ENCODE measurements at places on chromosomes 1 and 21.

DNA sequence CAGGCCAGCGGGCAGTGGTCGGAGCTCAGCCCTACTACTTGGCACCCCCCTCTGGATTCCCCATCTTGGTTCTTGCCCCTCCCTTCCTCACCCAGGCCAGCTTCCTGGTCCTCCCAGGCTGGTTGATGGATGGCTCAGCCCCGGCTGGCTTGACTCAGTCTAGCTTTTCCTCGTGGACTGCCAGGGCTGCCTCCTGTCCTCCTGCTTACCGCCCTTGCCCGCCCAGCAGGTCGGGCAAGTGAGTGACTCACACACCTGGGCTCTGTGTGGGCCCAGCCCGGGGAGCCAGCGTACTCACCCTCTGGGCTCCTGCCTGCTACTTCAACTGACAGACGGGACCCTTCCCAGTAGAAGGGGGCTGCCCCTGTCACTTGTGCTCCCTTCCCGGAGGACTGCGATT is 19.5 kb upstream of the ARHGEF10L start:
- no peak for DNase-seq

GRCh38 chr1:182291584-182292192 is 99.9 kb downstream of the GLUL start:
- no peak for DNase-seq

- DNase-seq: no peak
Measured at GRCh38 chr1:45490121-45490625, 790 bp downstream of the TESK2 start.

DNA sequence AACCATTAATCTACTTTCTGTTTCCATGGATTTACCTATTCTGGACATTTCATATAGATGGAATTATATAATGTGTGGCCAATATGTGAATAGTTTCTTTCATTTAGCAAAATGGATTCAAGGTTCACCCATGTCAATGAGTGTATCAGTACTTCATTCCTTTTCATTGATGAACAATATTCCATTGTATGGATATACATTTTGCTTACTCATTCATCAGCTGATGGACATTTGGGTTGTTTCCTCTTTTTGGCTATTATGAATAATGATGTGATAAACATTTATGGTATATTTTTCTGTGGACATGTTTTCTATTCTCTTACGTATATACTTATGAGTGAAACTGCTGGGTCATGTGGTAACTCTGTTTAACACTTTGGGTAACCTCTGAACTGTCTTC is 97.8 kb downstream of the SCMH1 start:
- DNase-seq: no peak

GRCh38 chr1:151920149-151920548 is 10.8 kb upstream of the THEM4 start:
- DNase-seq: no peak

DNA sequence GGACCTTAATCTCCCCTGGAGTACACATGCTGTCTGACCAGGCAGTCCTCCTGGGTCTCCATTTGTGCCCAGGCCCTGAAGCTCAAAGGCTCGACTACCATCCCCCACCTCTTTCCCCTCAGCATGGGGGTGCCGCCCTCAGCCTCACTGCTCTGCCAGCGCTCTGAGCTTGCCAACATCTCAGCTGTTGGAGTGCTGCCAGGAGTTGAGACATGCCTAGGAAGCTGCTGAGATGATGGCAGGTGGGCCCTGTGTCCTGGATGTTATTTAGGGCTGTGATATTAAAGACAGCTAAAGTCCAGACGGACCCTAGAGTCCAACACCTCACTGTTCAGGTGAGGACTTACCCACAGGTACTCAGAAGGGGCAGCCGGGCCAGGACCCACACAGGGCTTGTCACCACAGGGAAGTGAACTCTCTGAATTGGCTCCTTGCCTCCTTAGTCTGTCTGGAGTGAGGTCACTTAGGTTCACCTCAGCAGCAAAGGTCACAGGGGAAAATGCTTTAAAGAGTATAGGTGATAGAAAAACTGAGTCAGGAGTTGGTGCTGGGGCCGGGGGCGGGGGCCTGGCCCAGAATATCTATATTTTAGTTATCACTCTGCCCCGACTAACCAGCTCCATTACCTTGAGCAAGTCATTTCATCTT is 19.7 kb upstream of the KCNC4 start:
- no peak for DNase-seq

DNA sequence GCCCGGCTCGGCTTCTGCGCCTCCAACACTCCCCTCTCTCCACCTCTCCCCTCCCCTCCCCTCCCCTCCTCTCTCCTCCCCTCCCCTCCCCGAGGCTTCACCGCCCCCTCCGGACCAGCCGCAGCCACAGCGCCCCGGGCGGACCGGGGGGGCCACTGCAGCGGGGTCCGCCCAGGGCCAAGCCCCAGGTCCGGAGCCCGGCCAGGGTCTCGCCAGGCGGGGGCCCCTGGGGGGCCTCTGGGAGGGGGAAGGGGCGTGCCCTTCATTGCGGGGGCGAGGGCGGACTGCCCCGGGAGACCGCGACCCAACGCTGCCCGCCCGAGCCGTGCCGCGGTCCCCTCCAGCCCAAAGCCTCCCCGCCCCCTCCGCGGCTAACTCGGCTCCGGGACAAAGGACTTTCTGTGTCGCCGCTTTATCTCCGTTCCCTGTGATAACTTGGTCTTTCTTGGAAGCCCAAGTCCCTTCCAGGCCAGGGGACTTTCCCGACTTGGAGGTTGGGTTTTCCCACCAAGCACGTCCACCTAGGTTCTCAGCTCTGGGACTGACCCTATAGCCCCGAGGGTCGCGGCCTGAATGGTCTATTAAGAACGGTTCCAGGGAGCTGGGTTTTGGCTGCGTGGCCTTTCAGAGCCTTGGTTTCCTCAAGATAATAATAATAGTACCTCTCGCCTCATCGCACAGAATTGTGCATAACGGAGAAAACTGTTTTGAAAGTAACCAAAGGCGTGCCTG is at the start of gene UBQLN4:
TSS of gene UBQLN4 (minus strand) at position 31 of the 732 bp plus-strand sequence. CDS start 97 bp downstream, outside the sequence.
- DNase-seq: peak; percentile 79

GRCh38 chr1:50416150-50416527 is 7.1 kb downstream of the DMRTA2 start:
- DNase-seq: no peak

DNA sequence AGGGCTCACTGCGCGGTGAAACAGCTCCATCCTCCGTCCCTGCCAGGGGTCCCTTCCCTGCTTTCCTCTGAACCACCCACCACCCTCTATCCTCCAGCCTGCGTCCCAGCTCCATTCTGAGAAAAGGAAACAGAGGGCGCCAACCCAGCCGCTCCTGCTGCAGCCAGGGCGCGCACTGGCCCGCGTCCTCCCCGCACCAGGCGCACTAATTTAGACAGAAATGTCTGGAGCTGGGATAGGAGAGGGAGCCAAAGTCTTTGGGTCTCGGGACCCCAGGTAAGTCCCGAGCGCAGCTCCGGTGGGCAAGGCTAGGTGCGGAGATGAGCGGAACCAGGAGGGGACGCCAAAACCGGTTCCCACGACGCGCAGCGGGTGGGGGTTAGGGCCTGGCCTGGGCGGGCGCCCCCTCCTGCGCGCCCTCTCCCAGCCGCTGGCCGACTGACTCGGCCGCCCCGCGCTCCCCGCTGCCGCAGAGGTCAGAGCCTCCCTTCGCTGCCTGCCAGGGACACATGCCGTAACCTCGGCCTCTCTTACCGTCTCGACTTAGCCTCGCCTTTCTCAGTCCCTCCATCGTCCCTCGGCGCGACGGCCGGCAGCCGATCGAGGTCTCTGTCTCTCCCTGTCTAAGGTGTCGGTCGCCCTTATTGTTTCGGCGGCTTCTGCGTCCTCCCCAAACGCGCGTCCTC is 2.0 kb downstream of the CAMK2N1 start:
- DNase-seq: no peak

GRCh38 chr1:244836135-244836521 is 670 bp downstream of the COX20 start:
- no peak for DNase-seq

DNA sequence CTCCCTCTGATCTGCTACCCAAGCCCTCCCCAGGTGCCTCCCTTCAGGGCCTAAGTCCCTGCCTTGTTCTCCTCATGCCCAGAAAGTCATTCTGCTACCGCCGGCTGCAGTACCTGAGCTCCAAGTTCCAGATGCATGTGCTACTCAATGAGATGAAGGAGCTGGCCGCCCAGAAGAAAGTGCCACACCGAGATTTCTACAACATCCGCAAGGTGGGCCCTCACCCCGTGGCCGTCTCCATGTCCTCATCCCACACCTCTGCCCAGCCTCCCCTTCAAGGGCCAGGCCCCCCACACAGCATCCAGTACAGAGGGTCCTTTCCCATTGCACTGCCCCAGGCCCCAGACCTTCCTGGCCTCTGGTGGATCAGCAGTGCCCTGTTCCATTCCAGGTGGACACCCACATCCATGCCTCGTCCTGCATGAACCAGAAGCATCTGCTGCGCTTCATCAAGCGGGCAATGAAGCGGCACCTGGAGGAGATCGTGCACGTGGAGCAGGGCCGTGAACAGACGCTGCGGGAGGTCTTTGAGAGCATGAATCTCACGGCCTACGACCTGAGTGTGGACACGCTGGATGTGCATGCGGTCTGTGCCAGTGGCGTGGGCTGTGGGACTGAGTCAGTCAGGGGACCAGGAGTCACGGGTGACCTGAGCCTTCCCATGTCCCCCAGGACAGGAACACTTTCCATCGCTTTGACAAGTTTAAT is 8.2 kb downstream of the AMPD2 start:
- DNase-seq: no peak

GRCh38 chr1:179706339-179706941 is 36.7 kb upstream of the FAM163A start:
- no peak for DNase-seq

DNA sequence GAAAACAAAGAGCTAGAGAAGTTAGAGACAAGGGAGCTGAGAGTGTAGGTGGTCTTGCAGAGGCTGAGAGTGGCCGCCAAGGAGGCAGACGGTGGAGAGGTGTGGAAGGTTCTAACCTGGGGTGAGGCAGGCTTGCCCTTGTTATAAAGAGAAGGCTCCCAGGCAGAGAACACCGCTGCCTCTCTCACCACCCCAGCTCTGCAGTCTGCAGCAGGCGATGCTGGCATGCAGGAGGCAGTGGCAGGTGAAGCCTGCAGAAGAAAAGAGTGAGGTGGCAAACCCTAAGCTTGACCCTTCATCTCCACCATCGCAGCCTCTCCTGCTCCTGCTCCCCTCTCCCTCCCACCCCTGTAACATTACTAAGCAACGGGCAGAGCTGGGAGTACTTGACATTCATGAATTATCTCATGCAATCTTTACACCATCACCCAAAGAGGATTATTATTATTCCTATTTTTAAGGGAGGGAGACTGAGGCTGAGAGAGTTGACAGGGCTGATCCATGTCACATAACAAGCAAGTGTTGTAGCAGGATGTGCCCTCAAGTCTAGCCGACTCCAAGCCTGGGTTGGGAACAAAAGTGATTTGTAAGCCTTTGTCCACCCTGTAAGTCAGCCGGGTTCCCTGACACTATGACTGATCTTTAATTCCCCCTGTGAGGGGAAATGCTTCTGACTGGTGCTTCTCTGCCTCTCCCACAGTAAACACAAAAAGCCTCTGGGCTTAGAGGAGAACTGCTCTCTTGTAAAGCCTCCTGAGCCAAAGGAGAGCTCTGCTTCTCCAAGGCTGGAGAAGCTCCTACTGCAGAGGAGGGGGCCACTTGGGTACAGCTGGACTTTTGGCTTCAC is 36.1 kb downstream of the KANK4 start:
- no peak for DNase-seq

DNA sequence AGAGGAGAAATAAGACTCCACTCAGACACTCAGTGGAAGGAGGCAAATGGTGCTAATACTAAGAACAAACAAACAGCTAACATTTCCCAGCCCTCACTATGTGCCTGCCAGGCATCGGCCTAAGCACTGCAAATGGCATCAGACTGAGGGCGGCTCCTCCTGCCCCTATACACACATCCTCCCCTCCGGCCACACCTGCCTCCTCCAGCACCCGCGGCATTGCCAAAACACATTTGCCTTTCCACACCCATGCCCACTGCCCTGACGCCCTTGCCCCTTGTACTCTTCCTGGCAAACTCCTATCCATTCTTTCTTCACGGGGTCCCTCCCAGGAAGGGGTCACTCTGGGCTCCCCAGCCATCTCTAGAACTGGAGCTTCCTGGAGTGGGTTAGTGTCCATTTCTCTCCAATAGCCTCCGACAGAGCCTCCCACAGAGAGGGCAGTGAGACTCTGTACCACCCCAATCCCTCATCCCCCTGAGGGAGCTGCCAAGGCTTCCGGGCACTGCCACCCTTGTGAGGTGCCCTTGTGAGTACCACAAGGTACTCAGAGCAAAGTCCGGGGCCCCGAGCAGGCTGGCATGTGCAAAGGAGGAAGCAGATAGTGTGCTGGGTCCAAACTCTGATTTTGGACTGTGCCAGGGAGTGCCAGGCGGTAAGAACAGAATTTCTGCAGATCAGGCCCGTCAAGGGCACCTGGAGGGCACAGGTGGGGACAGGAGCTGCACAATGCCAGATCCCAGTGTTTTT is 959 bp downstream of the AKR7A3 start:
- no peak for DNase-seq
